AG09319 (cell line): ENCODE measurements at places on chromosomes 5 and 9.
A peak's percentile ranks its signal among the peaks of the same experiment; 100 is the strongest.

GRCh38 chr9:127283917-127284497, 19.4 kb downstream of the GARNL3 start:
- DNase-seq: peak; percentile 16

DNA sequence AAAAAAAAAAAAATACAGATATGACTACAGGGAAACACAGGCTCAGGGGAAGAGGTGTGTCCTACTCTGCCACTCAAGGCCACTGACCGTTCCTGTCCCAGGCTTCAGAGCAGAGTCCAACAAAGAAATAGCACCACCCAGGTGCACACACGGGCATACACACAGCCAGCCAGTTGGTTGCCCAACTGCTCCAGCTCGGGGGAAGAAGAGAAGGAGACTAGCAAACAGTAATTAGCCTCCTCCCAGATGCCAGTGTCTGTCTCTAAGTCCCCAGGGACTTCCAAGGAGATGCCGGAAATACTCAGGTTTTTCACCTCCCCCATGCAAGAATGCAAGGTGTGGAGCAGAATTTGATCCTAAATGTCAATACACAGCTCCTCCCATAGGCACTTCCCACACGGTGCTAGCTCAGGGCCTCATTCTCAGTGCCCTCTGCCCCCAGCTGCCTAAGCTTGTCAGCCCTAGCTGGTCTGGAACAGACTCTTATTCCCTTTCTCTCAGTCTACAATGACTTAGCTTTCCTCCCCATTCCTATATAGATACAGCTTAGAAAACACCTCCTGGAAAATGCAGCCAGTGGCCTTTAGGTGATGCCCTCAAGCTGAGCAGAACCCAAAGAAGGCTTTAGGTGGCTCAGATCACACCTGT, 1.7 kb downstream of the MYORG start:
- DNase-seq: no peak

GRCh38 chr5:124740071-124740470, 6.4 kb downstream of the ZNF608 start:
- no peak for DNase-seq

DNA sequence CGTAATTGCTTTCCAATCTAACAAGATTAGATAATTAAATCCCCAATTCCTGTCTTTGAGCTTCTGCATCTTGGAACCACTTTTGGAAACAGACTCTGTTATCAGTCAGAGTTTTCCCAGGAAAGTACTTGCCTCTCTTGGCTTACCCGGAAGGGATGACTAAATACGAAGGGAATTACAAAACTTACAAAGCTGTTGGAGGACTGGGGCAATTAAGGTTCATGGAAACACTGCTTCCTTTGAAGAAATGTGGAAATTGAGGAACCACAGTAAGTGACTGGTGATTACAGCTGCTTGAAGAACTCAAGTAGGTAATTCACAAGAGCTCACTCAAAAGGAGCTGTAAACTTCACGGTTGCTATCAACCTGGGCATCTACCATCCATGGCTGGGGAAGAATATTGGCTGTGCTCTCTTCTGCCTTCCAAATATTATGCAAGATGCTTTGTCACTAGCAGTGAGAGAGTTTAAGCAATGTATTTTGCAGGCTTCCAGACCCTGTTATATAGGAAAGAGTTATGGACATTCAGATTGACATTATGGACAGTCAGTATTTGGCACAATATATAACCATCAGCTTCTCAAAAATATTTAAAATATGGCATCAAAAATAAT, 104.6 kb upstream of the MAN2A1 start:
- no peak for DNase-seq

DNA sequence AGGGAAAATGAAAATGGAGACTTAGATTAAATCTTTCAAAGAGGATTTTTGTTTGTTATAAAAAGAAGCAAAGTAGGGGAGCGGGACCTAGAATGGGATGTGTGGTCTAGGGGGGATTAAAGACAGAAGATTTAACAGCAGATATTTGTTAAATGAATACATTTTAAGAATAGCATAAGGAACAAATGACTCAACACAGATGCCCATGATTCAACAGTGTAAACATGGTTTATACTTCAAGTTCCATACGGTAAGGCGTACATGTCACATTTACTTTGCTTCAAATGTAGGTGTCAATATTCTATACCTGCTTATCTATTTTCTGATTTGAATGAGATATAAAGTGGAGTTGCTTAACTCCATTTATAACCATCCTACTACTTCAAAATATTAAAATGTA, 1.5 kb downstream of the TICAM2 start:
- DNase-seq: no peak

- no peak for DNase-seq
Measured at GRCh38 chr9:115442054-115442453, 324.1 kb upstream of the TNC start.

GRCh38 chr5:54180630-54181031, 129.7 kb downstream of the ARL15 start:
- no peak for DNase-seq

DNA sequence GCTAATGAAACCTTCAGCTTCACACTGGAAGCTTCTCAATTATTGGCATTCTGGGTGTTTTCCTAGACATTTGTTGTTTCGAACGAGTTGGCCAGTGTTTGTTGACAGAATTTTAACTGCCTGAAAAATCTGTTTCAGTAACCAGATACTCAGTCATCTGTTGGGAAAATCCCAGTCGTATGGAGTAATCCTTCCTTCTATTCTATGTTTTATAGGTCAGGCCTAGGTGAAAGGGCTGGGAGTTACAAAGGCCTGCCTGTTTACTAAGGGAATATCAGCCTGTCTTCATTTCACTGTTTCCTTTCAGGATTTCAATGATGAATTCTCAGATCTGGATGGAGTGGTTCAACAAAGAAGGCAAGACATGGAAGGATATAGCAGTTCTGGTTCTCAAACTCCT, 59.9 kb downstream of the GRAMD2B start:
- peak; percentile 28 for DNase-seq

DNA sequence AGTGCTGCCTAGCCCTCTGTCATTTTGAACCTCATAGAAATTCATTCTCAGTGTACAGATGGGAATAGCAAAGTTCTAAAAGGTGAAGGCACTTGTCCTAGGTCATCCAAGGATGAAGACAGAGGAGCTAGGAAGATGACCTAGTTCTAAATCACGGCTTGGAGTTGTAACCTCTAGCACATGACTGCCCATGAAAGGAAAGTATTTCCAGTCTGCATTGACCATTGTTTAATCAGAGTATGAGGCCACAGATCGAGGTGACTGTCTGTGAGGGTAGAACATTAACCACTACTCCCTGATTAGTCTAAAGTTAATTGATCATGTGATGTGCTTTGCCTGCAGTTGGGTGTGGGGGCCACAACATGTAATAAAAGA, 674 bp upstream of the TNFSF15 start:
- no peak for DNase-seq

- peak; percentile 76 for DNase-seq
Measured at GRCh38 chr9:38047301-38048251, 21.5 kb downstream of the SHB start.

GRCh38 chr5:173940269-173940668, 48.7 kb upstream of the C5orf47 start:
- DNase-seq: no peak

DNA sequence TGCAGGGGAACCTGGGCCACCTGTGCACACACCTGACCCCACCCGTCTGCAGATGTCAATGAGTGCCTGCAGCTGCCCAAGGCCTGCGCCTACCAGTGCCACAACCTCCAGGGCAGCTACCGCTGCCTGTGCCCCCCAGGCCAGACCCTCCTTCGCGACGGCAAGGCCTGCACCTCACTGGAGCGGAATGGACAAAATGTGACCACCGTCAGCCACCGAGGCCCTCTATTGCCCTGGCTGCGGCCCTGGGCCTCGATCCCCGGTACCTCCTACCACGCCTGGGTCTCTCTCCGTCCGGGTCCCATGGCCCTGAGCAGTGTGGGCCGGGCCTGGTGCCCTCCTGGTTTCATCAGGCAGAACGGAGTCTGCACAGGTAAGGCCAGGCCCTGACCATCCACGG, 14.5 kb upstream of the ASS1 start:
- DNase-seq: no peak

DNA sequence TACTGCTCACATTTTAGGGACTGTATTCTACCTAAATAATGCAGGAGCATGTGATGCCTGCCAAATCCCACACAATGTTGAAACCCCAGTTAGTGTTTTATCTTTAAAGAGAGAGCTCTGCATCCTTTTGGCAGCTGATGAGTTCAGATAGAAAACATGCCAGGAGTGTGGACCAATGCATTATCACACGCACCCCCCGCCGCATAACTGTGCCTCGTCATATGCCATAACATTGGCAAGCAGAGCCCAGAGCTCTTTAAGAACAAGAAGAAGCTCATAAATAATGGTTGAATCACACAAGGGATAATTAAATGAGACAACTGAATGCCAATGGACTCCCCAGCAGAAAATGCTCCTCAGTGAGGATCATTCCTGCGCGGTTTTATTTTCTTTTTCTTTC, 52.8 kb upstream of the RORB start:
- DNase-seq: no peak

DNA sequence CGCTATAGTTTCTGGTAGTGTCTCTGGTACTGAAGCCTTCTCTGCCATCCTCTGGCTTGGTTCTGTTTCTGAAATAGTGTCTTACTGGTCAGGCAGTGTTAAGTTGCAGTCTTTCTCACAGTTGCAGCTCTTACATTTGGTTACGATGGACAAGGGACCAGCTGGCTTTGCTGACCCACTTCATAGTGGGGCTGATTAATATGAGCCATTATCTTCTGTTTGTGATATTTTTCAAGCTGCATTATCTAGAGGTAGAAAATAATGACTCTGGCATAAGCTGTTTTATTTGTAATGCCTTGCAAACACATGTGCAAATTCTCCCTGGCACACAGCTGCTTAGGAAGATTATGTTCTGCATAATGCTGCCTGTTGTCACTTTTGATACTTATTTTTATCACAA, 199.1 kb downstream of the KDM4C start:
- no peak for DNase-seq

GRCh38 chr5:133450286-133450685, 162.1 kb downstream of the FSTL4 start:
- no peak for DNase-seq

GRCh38 chr9:696332-697323, 144.9 kb upstream of the DMRT1 start:
- no peak for DNase-seq

DNA sequence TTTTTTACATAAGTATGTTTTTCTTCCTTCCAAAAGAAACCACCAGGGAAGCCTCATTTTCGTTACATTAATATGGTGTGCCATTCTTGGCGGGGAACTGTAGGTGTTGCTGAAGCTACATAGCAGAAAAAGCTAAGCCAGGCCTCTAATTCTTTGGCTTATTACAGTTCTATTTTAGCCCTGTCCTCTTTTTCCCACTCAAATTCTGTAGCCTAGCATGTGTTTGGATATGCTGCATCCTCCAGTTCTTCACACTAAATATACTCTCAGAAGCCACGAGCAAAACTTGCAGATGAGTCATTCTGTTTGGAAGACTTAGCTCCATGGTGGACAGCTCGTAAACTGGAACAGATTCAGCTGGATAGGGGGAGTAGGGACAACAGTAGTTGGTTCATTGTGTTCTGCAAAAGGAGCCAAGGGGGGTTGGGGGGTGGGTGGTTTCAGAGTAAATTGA, 369.4 kb downstream of the TMEM161B start:
- DNase-seq: no peak

GRCh38 chr9:133184971-133185370, 21.3 kb upstream of the GBGT1 start:
- no peak for DNase-seq

DNA sequence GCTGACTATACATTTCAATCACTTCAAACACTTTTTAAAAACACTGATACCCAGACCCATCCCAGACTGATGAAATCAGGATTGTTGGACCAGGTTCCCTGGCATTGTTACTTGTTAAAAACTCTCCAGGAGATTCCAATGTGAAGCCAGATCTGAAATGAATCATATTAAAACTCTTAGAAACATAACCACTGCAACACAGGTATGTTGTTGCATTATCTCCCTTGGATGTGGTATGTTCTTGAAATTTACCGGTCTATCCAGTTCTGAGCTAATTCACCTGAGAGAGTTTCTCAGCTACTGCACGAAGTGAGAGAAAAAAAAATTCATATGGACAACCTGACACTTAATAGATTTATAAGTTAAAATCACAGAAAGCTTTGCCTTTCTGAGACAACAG, 21.8 kb downstream of the MEF2C start:
- no peak for DNase-seq

GRCh38 chr9:35103660-35104191, 795 bp upstream of the STOML2 start:
- DNase-seq: no peak

- no peak for DNase-seq
Measured at GRCh38 chr9:74975538-74975937, 22.8 kb upstream of the C9orf40 start.

DNA sequence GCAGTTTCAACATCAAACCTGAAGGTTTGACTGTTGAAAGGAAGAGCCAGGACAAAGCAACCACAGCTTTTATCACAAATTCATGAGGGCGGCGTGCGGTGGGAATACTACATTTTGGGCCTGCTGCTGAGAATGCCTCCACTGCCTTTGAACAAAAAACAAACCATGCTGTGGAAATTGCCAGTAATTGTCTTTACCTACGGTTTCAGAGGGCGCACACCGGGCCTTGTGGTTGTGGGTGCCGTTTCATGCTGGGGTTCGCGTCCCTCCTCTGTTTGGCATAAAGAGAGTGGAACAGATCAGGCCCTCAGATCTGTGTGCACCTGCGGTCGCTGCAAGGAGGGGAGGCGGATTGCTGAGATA, 27.6 kb upstream of the TCF7 start:
- DNase-seq: no peak

DNA sequence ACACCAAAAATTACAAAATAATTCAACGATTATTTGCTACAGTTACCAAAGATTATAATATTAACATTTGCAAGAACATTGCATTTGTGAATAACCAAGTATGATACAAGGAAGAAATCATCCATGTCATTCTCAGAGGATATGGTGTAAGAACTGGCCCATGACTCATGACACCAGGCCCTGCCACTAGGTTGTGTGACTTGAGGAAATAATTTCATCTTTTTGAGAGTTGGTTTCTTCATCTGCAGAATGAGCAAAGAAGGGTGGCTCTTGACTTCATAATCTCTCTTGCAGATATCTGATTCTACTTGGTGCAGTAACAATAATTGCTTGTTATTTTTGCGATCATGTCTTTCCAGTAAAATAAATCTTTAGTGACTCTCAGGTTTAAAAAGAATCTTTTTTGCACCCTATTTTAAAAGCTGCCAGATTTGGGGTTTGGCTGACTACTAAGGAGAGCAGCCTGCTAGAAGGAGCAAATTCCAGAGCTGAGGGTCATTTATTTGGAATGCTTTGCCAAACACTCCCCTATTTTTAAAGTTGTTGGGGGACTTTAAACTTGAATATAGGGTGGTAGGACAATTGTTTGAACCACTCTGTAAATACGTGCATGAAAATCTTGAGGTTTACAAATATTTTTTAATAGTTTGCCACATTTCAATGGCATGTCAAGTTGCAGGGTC, 23.5 kb downstream of the ITGA1 start:
- no peak for DNase-seq

- no peak for DNase-seq
Measured at GRCh38 chr9:134793288-134794188, 87.1 kb upstream of the FCN2 start.

GRCh38 chr9:79573412-79573923, 1.7 kb downstream of the TLE4 start:
- no peak for DNase-seq
